ENCODE measurements at places on chromosomes 1 and 21. TPM values are rescaled to one million over a fixed set of nuclear protein-coding genes. Genes with fewer than 3 reads are reported as not detected.

Gene ATP6V1G3
- total RNA-seq = not detected

Gene SMAP2
- total RNA-seq = 202 TPM

Gene NPL
- total RNA-seq = 2.9 TPM

Gene ZNF648
- total RNA-seq = not detected

Gene LINGO4
- not detected for total RNA-seq

Gene OR6N1
- total RNA-seq = not detected

Gene ANGPTL7
- not detected for total RNA-seq

Gene DNAJC28
- total RNA-seq = 0.53 TPM

Gene LCK
- 16.6 TPM for total RNA-seq

GRCh38 chr1:101697072-101697471 is 299.7 kb downstream of the OLFM3 start:
- no peak overlapping the region for H3K27ac ChIP-seq
- no peak overlapping the region for H3K4me3 ChIP-seq
- peaks cover 8% of the 10 kb centered on the region for H3K27me3 ChIP-seq
- DNase-seq = no peak

- H3K27me3 ChIP-seq = peaks cover 5% of the 10 kb centered on the region
- H3K27ac ChIP-seq = no peak overlapping the region
- DNase-seq = no peak
- no peaks in the 10 kb centered on the region for H3K36me3 ChIP-seq
Observed at GRCh38 chr1:64092851-64093371, 110.5 kb upstream of the UBE2U start.

DNA sequence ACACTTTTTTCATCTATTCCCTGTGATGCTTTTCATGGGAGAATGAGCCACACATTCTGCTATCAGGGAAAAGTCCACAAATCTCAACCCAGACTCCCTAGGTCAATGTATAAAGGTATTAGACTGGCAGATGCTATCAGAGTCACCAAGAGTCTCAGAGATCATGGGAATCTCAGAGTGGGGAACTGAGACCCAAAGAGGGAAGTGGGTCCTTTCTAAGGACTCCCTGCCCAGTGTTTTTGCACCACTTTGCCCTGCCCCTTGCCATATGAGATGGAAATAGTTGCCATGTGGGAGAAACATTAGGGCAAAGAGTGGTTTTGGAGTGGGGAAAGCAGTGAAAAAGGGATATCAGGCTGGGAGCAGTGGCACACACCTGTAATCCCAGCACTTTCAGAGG is 19.1 kb upstream of the AZIN2 start:
- H3K27me3 ChIP-seq = no peaks in the 10 kb centered on the region
- no peak overlapping the region for H3K27ac ChIP-seq
- peaks cover 14% of the 10 kb centered on the region for H3K36me3 ChIP-seq
- H3K4me3 ChIP-seq = no peak overlapping the region
- H3K4me1 ChIP-seq = peaks cover 12% of the 10 kb centered on the region
- no peak for DNase-seq

GRCh38 chr1:92623187-92623778 is 136.6 kb upstream of the GFI1 start:
- H3K4me3 ChIP-seq = no peak overlapping the region
- peaks cover 29% of the 10 kb centered on the region for H3K36me3 ChIP-seq
- H3K27ac ChIP-seq = no peak overlapping the region
- no peaks in the 10 kb centered on the region for H3K27me3 ChIP-seq

DNA sequence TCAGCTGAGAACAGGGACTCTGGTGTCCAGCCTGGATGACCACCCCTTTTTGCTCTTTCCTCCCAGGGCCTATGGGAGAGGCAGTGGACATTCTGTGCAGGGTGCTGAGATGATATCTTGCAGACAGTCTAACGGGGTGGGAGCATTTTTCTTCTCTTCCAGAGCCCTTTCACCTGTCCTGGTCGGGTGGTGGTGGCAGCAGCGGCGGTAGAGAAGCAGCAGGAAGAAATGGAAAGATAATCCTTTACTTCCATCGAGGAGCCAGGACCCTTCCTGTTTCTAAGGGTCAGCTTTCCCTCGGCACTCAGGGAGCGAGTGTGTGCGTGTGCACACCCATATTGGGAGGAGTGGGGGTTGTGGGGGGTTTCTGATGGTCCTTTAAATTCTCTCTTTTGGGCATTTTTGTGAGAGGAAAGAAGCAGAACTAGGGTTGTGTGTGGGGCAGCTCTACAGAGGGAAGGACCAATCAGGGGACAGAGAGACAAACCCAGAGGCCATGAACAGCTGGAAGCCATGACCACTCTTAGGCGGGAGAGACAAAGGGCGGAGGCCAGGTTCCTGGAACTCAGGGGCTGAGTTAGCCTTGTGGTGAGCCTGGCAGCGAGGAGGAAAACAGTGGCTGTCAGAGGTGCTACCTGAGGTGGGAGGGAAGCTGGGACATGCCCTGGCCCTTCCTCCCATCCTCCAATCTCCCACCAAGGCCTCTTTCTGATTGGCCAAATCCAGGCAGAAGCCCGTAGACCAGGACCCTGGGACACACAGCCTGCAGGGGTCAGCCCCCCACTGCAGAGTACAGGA is 31.2 kb upstream of the CSF3R start:
- no peaks in the 10 kb centered on the region for H3K36me3 ChIP-seq
- no peaks in the 10 kb centered on the region for H3K4me1 ChIP-seq
- no peak overlapping the region for H3K27ac ChIP-seq
- no peak overlapping the region for H3K4me3 ChIP-seq
- no peaks in the 10 kb centered on the region for H3K27me3 ChIP-seq
- DNase-seq = no peak

GRCh38 chr1:12636098-12636950 is 7.6 kb upstream of the AADACL4 start:
- no peaks in the 10 kb centered on the region for H3K4me1 ChIP-seq
- no peak overlapping the region for H3K4me3 ChIP-seq
- peaks cover 2% of the 10 kb centered on the region for H3K27me3 ChIP-seq
- H3K27ac ChIP-seq = no peak overlapping the region

DNA sequence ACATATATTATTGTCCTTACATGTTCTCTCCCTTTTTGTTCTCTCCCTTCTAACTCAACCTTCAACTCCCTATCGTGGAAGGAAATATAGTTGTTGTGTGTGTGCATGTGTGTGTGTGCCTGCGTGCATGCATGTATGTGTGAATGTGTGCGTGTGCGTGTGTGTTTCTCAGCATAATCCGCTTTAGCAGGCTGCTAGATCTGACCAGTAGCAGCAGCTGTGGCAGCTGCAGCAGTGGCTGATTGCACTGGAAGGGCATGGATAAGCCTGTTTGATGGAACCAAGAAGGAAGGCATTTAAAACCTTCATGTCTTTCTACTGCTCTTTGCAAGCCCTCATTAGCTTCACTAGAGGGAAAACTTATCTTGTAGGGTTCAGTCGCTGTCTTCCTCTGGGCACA is 65.6 kb upstream of the IRF2BP2 start:
- H3K4me1 ChIP-seq = peaks cover 16% of the 10 kb centered on the region
- H3K27ac ChIP-seq = peak overlapping the region; percentile 19
- peak overlapping the region; percentile 87 for H3K4me3 ChIP-seq
- no peak for DNase-seq

- H3K4me1 ChIP-seq = no peaks in the 10 kb centered on the region
- no peaks in the 10 kb centered on the region for H3K36me3 ChIP-seq
- H3K27me3 ChIP-seq = peaks cover 10% of the 10 kb centered on the region
- H3K27ac ChIP-seq = no peak overlapping the region
- DNase-seq = no peak
- no peak overlapping the region for H3K4me3 ChIP-seq
Observed at GRCh38 chr1:229006121-229006870, 264.6 kb upstream of the RAB4A start.

DNA sequence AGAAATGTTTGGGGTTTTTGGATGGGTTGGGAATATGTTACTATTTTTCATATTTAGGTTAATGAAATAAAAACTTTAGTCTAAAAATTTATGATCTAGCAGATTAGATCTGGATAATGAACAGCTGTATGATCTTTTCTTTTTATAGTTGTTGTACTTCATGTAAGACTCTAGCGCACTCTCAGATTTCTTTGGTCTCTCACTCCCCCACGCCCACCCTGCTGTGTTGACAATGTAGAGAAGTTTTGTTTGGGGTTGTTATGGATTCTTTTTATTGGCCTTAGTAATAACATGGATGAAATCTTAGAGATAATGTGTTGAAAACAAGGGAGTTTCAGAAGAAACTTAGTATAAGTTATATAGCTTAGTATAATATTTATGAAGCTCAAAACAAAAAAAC is 5.5 kb downstream of the KLF18 start:
- H3K27me3 ChIP-seq = peaks cover 11% of the 10 kb centered on the region
- no peak overlapping the region for H3K27ac ChIP-seq
- H3K36me3 ChIP-seq = no peaks in the 10 kb centered on the region
- no peak for DNase-seq
- no peak overlapping the region for H3K4me3 ChIP-seq
- H3K4me1 ChIP-seq = no peaks in the 10 kb centered on the region

- H3K27ac ChIP-seq = no peak overlapping the region
- H3K36me3 ChIP-seq = no peaks in the 10 kb centered on the region
- H3K4me3 ChIP-seq = no peak overlapping the region
- H3K27me3 ChIP-seq = no peaks in the 10 kb centered on the region
- no peak for DNase-seq
Observed at GRCh38 chr1:164760569-164760968, 201.6 kb downstream of the PBX1 start.

DNA sequence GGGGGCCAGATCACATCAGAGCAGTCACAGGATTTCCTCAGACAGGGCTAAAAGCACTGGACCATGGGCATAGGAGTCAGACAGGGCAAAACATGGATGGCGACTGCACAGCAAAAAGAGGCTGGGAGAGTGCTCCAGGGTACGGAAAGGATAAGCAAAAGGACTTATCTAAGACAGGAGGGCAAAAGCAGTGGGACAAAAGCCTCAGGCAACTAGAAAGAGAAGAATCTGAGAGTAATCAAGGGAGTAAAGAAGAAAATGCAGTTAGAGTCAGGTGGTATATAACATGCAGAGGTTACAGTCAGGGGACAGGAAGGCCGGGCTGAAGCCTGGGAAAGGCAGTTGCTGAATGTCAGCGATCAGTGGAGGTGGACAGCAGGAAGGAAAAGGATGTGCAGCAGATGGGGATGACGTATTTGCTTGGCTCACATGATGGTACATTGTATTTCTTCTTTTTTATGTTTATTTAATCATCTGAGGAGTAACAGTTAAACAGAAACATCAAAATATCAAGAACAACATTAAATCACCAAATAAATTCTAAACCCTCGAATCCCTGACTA is 63.1 kb upstream of the CNN3 start:
- DNase-seq = no peak
- H3K36me3 ChIP-seq = no peaks in the 10 kb centered on the region
- no peak overlapping the region for H3K27ac ChIP-seq
- H3K27me3 ChIP-seq = no peaks in the 10 kb centered on the region

GRCh38 chr1:77834771-77835334 is 53.6 kb upstream of the NEXN start:
- no peaks in the 10 kb centered on the region for H3K4me1 ChIP-seq
- H3K36me3 ChIP-seq = peaks cover 48% of the 10 kb centered on the region
- no peak overlapping the region for H3K4me3 ChIP-seq
- no peak overlapping the region for H3K27ac ChIP-seq
- H3K27me3 ChIP-seq = no peaks in the 10 kb centered on the region

DNA sequence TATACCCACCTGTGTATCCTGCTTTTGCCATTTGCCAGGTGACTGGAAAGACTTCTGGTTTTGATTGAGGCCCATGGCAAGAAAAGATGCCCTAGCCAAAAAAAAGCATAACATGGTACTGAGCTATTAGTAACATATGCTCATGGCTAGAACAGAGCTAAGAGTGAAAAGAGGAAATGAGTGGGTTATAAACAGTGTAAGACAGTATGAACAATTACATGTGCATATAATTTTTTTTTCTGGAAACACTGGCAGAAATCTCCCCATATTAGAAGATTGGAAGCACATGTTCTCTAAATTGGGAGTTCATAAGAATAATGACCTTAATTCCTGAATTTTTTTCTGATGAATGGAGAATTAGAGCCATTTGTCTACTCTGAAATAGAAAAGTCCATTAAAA is 41.2 kb upstream of the PDC start:
- H3K36me3 ChIP-seq = no peaks in the 10 kb centered on the region
- no peaks in the 10 kb centered on the region for H3K27me3 ChIP-seq
- H3K4me3 ChIP-seq = no peak overlapping the region
- no peaks in the 10 kb centered on the region for H3K4me1 ChIP-seq
- H3K27ac ChIP-seq = no peak overlapping the region

- DNase-seq = no peak
- no peaks in the 10 kb centered on the region for H3K4me1 ChIP-seq
- no peaks in the 10 kb centered on the region for H3K27me3 ChIP-seq
- H3K27ac ChIP-seq = peak overlapping the region; percentile 12
- H3K36me3 ChIP-seq = peaks cover 27% of the 10 kb centered on the region
Observed at GRCh38 chr21:44329086-44329889, 9.9 kb downstream of the CFAP410 start.

GRCh38 chr21:17428484-17428869 is 84.4 kb upstream of the CXADR start:
- H3K36me3 ChIP-seq = no peaks in the 10 kb centered on the region
- no peak overlapping the region for H3K4me3 ChIP-seq
- no peak for DNase-seq
- H3K27ac ChIP-seq = no peak overlapping the region

DNA sequence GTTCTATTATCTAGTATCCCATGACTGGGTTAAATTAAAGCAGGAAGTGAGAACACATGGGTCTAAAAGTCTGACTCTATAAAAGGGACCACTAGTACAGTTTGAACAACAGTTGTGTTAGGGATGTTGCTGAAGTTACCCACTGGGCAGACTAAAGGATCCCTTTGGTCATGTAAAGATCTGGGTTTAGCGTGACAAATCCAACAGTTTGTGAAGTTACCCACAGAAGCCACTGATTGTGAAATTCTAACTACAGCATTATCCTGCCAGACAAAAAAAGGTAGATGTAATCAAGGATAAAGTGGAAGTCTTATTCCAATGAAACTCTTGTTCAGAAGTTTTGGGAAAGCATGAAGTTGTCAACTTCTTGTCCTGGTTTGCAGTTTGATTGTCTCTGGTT is 5.7 kb downstream of the QSOX1 start:
- H3K27ac ChIP-seq = no peak overlapping the region
- H3K4me1 ChIP-seq = peaks cover 16% of the 10 kb centered on the region
- no peak for DNase-seq
- no peaks in the 10 kb centered on the region for H3K27me3 ChIP-seq
- H3K4me3 ChIP-seq = no peak overlapping the region

GRCh38 chr1:115210302-115210711 is 121.0 kb upstream of the TSPAN2 start:
- H3K36me3 ChIP-seq = no peaks in the 10 kb centered on the region
- DNase-seq = no peak
- H3K4me1 ChIP-seq = no peaks in the 10 kb centered on the region
- H3K27me3 ChIP-seq = no peaks in the 10 kb centered on the region

- H3K4me3 ChIP-seq = no peak overlapping the region
- peaks cover 8% of the 10 kb centered on the region for H3K27me3 ChIP-seq
- H3K36me3 ChIP-seq = no peaks in the 10 kb centered on the region
- H3K4me1 ChIP-seq = no peaks in the 10 kb centered on the region
Observed at GRCh38 chr1:53725238-53725689, 13.7 kb downstream of the GLIS1 start.

GRCh38 chr1:155208541-155209311 is at the start of gene MTX1:
Gene MTX1 (plus strand): TSS chr1:155208695. CDS start chr1:155208805, 110 bp downstream.
- peak within 1 kb of the TSS; percentile 85 for H3K4me3 ChIP-seq
- peak; percentile 85 for DNase-seq
- peaks cover 20% of the 10 kb centered on the region for H3K4me1 ChIP-seq
- H3K27me3 ChIP-seq = no peaks in the 10 kb centered on the region
- H3K36me3 ChIP-seq = peaks cover 17% of the 10 kb centered on the region

All from activated B cell treated with CpG ODN at 0.5 μM for 24 hours (primary cell).